ENCODE measurements at places on chromosomes 3 and 15.
A peak's percentile ranks its signal among the peaks of the same experiment; 100 is the strongest.

DNA sequence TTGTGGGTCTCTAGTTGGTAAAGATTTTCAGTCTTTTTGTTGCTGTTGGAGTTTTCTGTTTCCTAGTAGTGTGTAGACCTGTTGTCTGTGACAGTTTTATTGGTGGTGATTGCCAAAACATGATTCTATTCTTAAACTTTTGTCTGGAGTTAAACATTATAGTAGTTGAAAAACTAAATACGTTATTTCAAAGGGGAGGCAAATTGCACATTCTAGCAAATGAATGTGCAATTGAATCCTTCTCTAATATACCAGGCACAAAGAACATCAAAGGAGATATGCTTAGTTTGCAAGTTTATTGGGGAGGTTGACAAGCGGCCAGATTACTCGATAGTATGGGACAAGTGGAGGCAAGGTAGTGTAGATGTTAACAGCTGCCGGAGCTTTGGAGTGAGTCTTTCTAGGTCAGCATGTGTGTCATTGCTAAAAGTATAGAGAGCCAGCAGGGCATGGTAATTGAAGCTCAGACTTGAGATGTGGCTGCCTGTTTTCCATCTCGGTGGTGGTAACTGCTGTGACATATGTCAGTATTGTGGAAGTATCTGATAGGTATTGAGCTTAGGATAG, 20.6 kb downstream of the CHD2 start:
- H3K4me1 ChIP-seq: peaks cover 84% of the 10 kb centered on the region
- no peak overlapping the region for H3K4me3 ChIP-seq
- H3K27ac ChIP-seq: peak overlapping the region; percentile 71
- H3K36me3 ChIP-seq: peaks cover 69% of the 10 kb centered on the region
- H3K27me3 ChIP-seq: no peaks in the 10 kb centered on the region

GRCh38 chr3:161781381-161781780, 284.8 kb downstream of the OTOL1 start:
- H3K36me3 ChIP-seq: no peaks in the 10 kb centered on the region
- DNase-seq: no peak
- no peak overlapping the region for H3K4me3 ChIP-seq
- H3K27ac ChIP-seq: no peak overlapping the region

DNA sequence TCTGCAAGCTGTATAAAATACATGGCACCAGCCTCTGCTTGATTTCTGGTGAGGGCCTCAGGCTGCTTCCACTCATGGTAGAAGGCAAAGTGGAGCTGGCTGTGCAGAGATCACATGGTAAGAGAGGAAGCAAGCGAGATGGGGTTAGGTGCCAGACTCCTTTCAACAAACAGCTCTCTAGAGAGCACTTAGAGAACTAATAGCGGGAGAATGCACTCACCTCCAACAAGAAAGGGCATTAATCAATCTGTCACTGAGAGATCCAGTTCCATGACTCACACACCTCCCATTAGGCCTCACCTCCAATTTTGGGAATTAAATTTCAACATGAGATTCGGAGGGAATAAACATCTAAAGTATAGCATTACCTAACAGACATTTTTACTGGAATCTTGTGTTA, 644.1 kb upstream of the ARRDC4 start:
- H3K36me3 ChIP-seq: no peaks in the 10 kb centered on the region
- no peak overlapping the region for H3K4me3 ChIP-seq
- no peak for DNase-seq
- H3K4me1 ChIP-seq: no peaks in the 10 kb centered on the region
- H3K27me3 ChIP-seq: no peaks in the 10 kb centered on the region

DNA sequence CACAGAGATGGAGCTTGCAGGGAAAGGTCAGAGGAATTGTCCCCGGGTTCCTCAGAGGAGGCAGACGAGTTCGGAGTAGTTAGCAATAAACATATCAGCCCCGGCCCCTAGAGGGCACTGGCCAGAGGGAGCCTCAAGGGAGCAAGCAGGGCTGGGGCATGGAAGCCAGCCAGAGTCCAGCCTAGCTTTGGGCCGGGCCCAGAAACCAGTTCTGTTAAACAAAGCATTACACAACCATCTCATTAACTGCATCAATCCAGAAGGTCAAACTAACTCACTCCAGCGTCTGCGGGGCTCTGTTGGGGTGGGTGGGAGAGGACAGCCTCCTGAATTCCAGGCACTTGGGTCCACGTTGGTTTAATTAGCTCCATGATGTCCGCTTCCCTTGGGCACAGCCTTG, 41.0 kb upstream of the IREB2 start:
- no peaks in the 10 kb centered on the region for H3K4me1 ChIP-seq
- H3K27ac ChIP-seq: no peak overlapping the region
- H3K36me3 ChIP-seq: no peaks in the 10 kb centered on the region
- DNase-seq: no peak
- H3K27me3 ChIP-seq: peaks cover 4% of the 10 kb centered on the region
- no peak overlapping the region for H3K4me3 ChIP-seq

GRCh38 chr15:27871078-27871901, 227.8 kb downstream of the OCA2 start:
- no peak overlapping the region for H3K4me3 ChIP-seq
- H3K4me1 ChIP-seq: no peaks in the 10 kb centered on the region
- DNase-seq: no peak
- no peaks in the 10 kb centered on the region for H3K36me3 ChIP-seq
- no peak overlapping the region for H3K27ac ChIP-seq

- peak within 1 kb of the TSS; percentile 82 for H3K27ac ChIP-seq
- H3K4me3 ChIP-seq: peak within 1 kb of the TSS; percentile 47
- peaks cover 65% of the 10 kb centered on the region for H3K4me1 ChIP-seq
- no peaks in the 10 kb centered on the region for H3K36me3 ChIP-seq
Measured at GRCh38 chr3:48222616-48223513, at the start of gene CAMP. Gene CAMP, plus strand, starts transcription at chr3:48223495. Its CDS starts 17 bp downstream, at chr3:48223512.

GRCh38 chr15:92906563-92907081, 6.5 kb downstream of the CHD2 start:
- H3K27ac ChIP-seq: peak overlapping the region; percentile 84
- no peaks in the 10 kb centered on the region for H3K36me3 ChIP-seq
- H3K4me1 ChIP-seq: peaks cover 60% of the 10 kb centered on the region
- DNase-seq: no peak

DNA sequence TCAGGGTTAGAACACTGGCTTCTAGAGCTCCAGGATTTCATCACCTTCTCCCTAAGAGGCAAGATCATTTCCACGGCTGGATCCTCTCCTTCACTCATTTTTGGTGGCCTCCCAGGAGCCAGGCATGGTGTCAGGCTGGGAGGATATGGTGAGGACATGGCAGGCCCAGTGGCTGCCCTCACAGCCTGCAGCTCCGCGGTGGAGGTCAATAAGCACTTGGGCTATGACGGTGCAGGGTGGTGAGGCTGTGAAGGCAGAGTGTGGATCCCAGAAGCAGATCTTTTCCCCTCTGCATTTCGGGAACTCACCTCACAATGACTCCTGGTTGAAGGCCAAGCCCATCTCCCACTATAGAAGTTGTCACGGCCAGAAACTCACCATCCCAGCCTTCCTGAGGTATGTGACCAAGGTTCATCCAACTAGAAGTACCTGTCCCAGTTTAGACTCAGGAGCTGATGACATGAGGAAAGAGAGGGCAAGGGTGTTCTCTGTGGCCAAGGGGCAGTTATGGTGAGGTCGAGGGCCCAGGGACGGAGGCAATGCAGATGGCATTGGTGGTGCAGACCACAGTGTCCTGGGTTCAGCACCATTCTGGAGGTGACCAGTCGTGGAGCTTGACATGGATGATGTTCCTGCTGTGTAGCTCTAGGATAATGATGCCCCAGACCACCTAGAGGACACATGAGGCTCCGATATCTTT, 100.1 kb upstream of the SMAD3 start:
- no peak overlapping the region for H3K27ac ChIP-seq
- H3K27me3 ChIP-seq: no peaks in the 10 kb centered on the region
- no peak overlapping the region for H3K4me3 ChIP-seq
- no peaks in the 10 kb centered on the region for H3K36me3 ChIP-seq

- H3K4me1 ChIP-seq: no peaks in the 10 kb centered on the region
- no peaks in the 10 kb centered on the region for H3K27me3 ChIP-seq
- no peak overlapping the region for H3K27ac ChIP-seq
Measured at GRCh38 chr15:79829950-79830349, 66.9 kb downstream of the MTHFS start.

- no peak overlapping the region for H3K4me3 ChIP-seq
- DNase-seq: no peak
- no peaks in the 10 kb centered on the region for H3K36me3 ChIP-seq
- H3K27me3 ChIP-seq: no peaks in the 10 kb centered on the region
- H3K27ac ChIP-seq: no peak overlapping the region
Measured at GRCh38 chr3:28068342-28068741, 173.1 kb upstream of the CMC1 start.

- DNase-seq: no peak
- no peaks in the 10 kb centered on the region for H3K36me3 ChIP-seq
- H3K4me3 ChIP-seq: no peak overlapping the region
- H3K27ac ChIP-seq: no peak overlapping the region
- H3K4me1 ChIP-seq: no peaks in the 10 kb centered on the region
Measured at GRCh38 chr3:148790851-148791735, 36.5 kb upstream of the CPB1 start.

GRCh38 chr3:40116478-40117177, 192.9 kb upstream of the EIF1B start:
- no peaks in the 10 kb centered on the region for H3K4me1 ChIP-seq
- no peak overlapping the region for H3K4me3 ChIP-seq
- no peak overlapping the region for H3K27ac ChIP-seq
- H3K36me3 ChIP-seq: no peaks in the 10 kb centered on the region

DNA sequence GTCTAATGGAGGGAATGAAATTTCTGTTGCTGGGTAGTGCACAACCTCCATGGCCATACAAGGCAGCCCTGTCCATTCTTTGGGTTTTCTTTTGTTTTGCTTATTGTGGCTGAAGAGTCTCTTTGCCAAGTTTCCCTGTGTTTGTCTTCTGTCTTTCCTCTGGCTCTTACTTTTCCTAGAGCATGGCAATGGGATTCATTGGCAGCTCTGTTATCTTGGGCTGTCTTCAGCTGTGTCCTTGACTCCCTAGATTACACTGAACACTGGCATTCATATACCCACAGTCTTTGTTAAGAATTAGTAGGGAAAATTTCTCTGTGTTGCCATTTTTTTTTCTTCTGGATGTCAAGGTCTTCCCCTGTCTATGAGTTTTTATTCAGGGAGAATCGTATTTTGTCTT, 16.1 kb upstream of the DCBLD2 start:
- DNase-seq: no peak
- no peak overlapping the region for H3K4me3 ChIP-seq
- H3K27ac ChIP-seq: no peak overlapping the region
- H3K36me3 ChIP-seq: no peaks in the 10 kb centered on the region

GRCh38 chr3:120831066-120831465, 76.9 kb upstream of the STXBP5L start:
- no peak for DNase-seq
- no peaks in the 10 kb centered on the region for H3K27me3 ChIP-seq
- H3K4me1 ChIP-seq: no peaks in the 10 kb centered on the region
- no peak overlapping the region for H3K27ac ChIP-seq
- no peak overlapping the region for H3K4me3 ChIP-seq
- no peaks in the 10 kb centered on the region for H3K36me3 ChIP-seq

DNA sequence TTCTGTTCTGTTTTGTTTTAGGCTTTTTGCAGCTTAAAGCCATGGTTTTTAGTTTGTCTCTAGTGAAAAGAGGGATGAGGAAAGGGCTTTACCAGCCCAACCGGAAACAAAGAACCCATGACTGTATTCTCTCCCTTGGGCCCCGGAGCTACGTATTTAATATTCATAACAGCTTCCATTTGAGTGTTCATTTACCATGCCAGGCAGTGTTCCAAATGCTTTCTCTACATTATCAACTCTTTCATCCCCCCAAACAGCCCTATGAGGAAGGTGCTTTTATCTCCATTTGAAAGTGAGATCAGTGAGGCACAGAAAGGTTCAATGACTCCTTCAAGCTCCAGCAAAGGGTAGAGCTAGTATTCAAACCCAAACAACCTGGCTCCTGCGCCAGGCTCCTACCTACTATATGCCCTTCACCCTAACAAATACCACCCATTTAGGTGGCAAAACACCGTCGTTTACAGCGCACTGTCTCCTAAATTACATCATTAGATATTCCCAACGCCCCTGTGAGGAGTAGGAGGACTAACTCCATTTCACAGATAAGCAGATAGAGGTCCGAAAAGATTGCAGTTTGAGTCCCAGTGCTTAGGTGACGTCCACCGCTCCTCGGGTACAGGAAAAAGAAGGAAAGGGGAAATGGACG, 27.9 kb downstream of the GTPBP8 start:
- DNase-seq: no peak
- H3K36me3 ChIP-seq: peaks cover 14% of the 10 kb centered on the region

GRCh38 chr3:167913219-167913835, 177.8 kb downstream of the SERPINI1 start:
- H3K4me3 ChIP-seq: no peak overlapping the region
- DNase-seq: no peak
- no peaks in the 10 kb centered on the region for H3K27me3 ChIP-seq
- H3K36me3 ChIP-seq: no peaks in the 10 kb centered on the region

GRCh38 chr3:17207979-17208378, 323.2 kb downstream of the PLCL2 start:
- H3K27me3 ChIP-seq: no peaks in the 10 kb centered on the region
- H3K27ac ChIP-seq: no peak overlapping the region
- H3K36me3 ChIP-seq: peaks cover 80% of the 10 kb centered on the region
- no peak for DNase-seq
- no peak overlapping the region for H3K4me3 ChIP-seq

- no peak for DNase-seq
- no peaks in the 10 kb centered on the region for H3K4me1 ChIP-seq
- no peak overlapping the region for H3K4me3 ChIP-seq
Measured at GRCh38 chr3:135805752-135806151, 159.8 kb upstream of the PPP2R3A start.

- H3K4me1 ChIP-seq: no peaks in the 10 kb centered on the region
- no peaks in the 10 kb centered on the region for H3K27me3 ChIP-seq
- H3K27ac ChIP-seq: no peak overlapping the region
- no peaks in the 10 kb centered on the region for H3K36me3 ChIP-seq
Measured at GRCh38 chr3:134722969-134723368, 72.1 kb upstream of the EPHB1 start.

DNA sequence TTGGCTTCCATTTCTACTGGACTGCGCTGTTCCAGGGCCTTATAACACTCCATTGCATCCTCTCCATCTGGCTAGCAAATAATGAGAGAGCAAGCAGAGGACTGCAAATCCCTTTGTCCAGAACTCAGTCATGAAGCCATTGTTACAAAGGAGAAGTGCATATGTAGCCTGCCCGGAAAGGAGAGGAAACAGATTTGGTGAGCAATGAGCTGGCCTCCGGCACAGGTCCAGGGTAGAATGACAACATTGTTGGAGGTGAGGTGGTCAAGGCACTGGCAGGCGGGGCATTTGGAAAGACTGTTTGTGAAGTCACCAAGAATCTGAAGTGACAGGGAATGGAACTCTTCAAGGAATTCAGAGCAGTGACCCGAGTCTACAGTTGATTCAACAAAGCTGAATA, 25.0 kb upstream of the ATP1B3 start:
- no peak for DNase-seq
- no peaks in the 10 kb centered on the region for H3K36me3 ChIP-seq
- no peak overlapping the region for H3K4me3 ChIP-seq
- H3K27me3 ChIP-seq: no peaks in the 10 kb centered on the region
- peak overlapping the region; percentile 2 for H3K27ac ChIP-seq

GRCh38 chr3:141384157-141384556, 15.9 kb downstream of the ZBTB38 start:
- no peaks in the 10 kb centered on the region for H3K36me3 ChIP-seq
- no peaks in the 10 kb centered on the region for H3K27me3 ChIP-seq

Measured in spleen (tissue), 13 donors.